ENCODE measurements at places on chromosomes 1 and 21.
A peak's percentile ranks its signal among the peaks of the same experiment; 100 is the strongest.

- peak; percentile 84 for DNase-seq
These were observed 47.4 kb downstream of the CAPZB start for GRCh38 chr1:19437891-19438294.

- DNase-seq: no peak
These were observed 13.4 kb downstream of the SLAMF1 start for GRCh38 chr1:160633330-160633903.

- DNase-seq: no peak
These were observed 19.0 kb upstream of the CYP4A11 start for GRCh38 chr1:46960250-46960649.

- DNase-seq: peak; percentile 70
These were observed 953 bp downstream of the PTPRU start for GRCh38 chr1:29237129-29237821.

DNA sequence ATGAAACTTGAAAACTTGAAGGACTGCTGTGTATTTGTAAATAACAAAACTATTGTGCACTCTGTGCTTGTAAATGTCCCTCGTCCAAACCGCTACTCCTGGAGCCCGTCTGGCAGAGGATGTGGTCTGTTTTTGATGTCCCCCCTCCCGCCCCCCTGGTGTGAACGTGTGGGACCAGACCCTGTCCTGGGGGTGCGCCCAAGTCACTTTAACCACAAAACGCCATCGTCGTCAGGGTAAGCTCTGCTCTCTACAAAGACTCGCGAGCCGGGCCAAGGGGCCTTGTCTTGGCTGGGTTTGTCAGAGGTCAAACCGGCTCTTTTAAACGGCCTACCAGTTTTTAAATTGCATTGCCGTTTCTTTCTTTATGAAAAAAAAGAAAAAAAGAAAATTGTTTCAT, 87.4 kb upstream of the TMEM51 start:
- DNase-seq: no peak

- no peak for DNase-seq
These were observed 14.4 kb upstream of the SCCPDH start for GRCh38 chr1:246709835-246710234.

- no peak for DNase-seq
These were observed 120.0 kb downstream of the GIPC2 start for GRCh38 chr1:78165816-78166215.

GRCh38 chr1:38953433-38953860, 11.8 kb upstream of the RHBDL2 start:
- no peak for DNase-seq

- peak; percentile 49 for DNase-seq
These were observed at the start of gene FAM167B for GRCh38 chr1:32246888-32247273. TSS of gene FAM167B (plus strand) at chr1:32247222. CDS start at chr1:32247422, 200 bp downstream.

DNA sequence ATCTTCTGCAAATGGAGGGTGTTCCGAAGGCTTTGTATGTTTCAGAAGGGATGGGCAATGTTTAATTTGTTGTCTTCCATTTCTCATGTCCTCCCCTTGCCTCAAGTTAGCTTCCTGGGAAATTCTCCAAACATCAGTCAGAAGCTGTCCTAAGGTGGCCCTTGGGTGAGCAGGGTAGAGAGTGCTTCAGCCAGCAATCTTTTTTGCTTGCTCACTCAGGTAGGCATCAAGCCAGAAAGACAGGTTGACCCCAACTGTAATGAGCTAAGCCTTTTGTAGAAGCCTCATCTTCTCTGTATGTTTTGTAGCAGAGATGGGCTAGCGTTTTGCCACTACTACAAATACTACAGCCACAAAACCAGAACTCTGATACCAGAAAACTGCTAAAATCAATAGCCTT, 321.5 kb upstream of the FAM78B start:
- DNase-seq: no peak

DNA sequence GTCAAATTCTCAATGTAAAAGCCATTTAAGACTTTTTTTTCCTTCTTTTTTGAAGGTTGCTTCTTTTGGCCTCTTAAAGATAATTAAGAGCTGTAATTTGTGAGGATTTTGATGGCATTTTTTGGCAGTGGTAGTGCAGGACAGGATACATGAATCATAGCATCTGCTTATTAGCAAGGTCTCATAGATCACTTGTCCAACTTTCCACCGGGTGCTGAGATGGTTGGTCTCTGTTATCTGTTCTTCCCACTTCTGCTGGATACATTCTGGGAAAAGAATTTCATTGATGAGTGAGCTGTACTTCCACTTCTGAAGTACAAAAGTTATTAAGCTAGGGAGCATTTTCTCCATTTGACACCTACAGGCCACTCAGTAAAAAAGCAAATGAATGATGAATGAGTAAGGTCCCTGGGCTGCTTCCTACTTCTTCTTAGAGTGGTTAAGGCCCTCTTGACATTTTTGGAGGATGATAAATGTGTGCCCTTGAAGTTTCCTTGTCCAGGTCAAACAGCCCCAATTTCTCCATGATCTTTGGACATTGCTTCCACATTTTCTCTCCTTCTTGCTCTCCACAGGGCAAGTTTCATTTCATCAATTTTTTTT, 100.6 kb downstream of the ROR1 start:
- no peak for DNase-seq

GRCh38 chr1:225684741-225685140, 31.8 kb upstream of the ENAH start:
- no peak for DNase-seq

- no peak for DNase-seq
These were observed 312.6 kb upstream of the CXADR start for GRCh38 chr21:17200250-17200649.

GRCh38 chr1:61612602-61613001, 112.3 kb downstream of the TM2D1 start:
- DNase-seq: no peak

DNA sequence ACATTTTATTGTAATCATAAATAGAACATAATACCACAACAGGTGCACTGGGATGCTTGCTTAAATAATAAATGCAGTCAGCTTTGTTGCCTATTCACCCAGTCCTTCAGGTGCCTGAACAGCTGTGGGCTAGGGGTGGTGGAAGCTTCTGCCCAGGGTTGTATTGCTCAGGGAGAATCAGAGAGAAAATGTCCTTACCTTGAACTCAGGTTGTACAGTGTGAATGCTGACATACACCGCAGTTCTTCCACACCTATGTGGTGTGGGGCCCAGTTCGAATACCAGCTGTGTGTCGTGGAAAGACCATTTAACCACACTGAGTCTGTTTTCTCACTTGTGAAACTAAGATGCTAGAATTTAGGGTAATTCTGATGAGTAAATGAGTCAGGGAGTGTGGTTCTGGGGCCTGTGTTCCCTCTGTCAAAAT, 115.7 kb upstream of the ATP1A1 start:
- DNase-seq: no peak

DNA sequence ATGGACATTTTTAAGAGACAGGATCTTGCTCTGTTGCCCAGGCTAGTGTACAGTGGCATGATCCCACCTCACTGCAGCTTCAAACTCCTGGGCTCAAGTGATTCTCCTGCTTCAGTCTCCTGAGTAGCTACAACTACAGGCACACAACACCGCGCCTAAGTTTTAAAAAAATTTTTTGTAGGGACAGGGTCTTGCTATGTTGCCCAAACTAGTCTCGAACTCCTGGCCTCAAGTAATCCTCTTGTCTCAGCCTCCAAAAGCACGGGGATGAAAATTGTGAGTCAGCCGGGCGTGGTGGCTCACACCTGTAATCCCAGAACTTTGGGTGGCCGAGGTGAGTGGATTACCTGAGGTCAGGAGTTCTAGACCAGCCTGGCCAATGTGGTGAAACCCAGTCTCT, 20.4 kb downstream of the MYSM1 start:
- DNase-seq: no peak

GRCh38 chr1:86200901-86201300, 44.3 kb upstream of the COL24A1 start:
- DNase-seq: no peak

DNA sequence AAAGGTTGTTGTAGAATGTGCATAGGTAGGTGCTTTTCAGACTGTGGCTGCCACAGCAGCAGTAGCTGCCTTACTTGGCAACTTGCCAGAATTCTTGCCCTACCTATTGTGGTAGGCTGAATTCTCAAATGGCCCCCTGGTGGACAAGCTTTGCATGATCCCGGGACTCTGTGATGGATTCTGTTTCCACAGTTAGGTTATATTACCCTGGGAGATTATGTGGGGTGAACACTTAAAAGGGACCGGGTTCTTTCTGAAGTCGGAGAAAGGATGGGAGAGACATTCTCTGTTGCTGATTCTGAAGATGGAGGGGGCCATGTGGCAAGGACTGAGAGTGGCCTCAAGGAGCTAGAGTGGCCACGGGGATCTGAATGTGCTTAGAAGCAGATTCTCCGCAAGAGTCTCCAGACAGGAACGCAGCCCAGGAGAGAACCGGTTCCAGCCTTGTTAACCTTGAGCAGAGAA, 32.1 kb upstream of the KCNE1 start:
- no peak for DNase-seq

DNA sequence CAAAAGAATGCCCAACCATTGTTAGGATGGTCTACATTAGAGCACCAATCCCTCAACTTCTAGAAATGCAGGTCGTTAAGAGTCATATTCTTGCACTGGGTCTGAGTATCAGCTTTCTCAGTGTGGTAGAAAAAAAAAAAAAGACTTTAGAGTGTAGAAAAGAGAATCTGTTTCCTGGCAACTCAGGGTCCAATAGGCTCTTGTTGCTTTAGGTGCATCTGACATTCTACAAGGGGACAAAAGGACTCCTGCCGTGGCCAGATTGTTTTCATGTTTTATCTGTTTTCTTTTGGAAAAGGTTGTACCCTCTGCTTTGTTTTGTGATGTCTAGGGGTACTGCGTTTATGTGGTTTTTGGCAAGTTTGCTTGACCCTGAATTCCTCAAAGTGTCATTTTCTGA, 105.4 kb upstream of the KCNK2 start:
- no peak for DNase-seq

DNA sequence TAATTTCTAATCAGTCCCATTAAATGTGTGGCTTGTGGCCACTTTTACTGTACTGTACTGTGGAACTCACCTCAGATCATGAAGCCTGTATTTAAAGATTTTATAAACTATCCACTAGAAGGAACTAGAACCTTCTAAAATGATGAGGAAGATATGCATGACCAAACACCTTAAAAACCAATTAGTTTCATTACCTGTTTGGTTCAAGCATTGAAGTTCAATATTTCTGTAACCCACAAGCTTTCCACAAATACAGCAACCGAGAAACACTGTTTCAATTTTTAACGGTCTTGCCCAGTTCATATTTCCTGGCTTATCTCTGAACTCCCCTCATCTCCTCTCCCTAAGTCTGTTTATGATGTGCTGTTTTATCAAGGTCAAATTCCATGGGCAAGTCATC, 264.3 kb upstream of the PLD5 start:
- DNase-seq: no peak

DNA sequence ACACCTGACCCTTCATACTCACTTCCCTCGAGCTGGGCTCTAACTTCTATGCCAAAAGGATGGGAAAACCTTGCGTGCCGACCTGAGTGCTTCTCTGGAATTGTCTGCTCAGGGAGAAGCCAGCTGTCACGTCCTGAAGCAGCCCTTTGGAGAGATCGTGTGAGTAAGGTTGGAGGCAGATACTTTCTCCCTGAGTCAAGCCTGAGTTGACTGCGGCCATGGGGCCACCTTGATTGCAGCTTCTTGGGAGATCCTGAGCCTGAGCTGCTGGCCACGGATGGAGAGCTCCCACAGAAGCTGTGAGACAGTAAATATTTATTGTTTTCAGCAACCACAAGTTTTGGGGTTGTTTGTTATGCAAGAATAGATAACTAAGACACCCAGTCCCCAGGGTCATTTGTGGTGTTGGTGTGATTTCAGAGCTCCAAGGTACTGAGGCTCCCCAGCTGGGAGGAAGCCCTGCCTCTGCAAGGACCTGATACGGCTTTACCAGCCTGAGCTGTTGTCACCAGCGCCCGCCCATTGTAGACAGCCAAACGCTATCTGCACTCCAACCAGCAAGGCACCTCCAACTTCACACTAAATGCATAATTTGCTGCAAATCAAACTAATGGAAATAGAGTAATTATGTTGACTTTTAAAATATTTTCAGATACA, 531.6 kb downstream of the PTPRU start:
- DNase-seq: no peak

GRCh38 chr1:232635778-232636356, 5.9 kb upstream of the SIPA1L2 start:
- no peak for DNase-seq

DNA sequence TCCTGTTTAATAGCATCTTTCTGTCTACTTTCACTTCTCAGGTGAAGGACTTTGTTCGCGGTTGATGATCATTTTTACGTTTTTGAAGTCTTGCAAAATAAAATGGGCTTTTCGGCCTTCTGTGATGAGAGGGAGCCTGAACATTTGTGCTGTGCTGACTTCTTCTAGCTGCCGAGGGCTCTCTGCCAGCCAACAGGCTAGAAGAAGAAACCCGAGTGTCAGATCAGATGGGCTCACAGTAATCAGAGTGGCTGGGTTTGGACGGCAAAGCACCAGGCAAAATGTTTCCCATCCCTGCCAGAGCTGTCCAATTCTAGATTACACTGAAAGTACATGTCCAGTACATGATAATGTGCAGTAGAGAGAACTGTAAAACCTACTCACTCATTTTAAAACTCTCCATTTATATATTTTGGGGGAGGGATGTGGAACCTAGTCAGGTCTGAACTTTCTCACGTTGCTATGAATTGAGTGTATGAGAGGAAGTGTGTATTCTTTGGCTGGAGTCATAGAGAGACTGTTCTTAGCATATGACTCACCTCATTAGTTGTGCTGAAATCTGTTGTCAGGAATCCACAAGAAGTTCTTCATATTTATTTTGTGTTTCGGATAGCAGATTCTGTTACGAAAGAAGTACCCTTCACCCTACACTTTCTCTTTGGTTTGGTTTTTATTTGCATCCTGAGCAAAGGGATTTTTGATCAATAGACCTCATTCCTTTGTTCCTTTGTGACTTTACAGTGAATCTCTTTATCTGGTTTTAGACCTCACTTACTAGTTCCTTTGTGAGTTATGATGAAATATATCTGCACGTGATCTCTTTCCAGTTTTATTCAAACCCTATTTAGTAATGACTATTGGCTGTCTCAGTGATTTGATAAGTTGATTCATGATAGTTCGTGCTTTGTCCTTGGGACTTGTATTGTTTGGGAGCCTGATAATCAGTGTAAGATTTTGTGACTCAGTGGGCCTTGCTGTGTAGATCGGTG, 4.8 kb downstream of the ATP1A1 start:
- peak; percentile 53 for DNase-seq

DNA sequence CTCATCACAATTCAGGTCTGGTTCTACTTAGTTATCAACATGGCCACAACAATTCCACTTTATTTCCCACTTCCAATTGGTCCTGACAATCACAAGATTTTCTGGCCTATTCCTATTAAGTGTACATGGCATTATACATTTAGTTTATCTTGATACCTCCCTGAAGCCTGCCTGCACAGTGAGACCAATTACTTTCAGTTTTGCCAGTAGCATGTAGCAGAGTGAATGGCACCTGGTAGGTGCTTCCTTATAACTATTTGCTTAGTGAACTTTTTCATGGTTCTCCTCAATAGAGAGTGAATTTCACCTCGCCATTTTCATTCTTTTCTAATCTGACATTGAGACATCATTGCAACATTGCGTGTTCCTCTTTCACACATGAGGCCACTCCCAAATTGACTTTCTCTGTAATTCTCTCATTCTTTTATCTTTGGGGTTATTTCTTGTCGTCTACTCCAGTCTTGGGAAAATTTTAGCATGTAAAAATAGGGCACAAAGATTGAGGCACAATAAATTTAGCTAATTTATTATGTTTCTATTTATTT, 124.3 kb downstream of the DISC1 start:
- no peak for DNase-seq

Data from femur (tissue), 1 donor.